ENCODE measurements at places on chromosomes 2 and 18.

DNA sequence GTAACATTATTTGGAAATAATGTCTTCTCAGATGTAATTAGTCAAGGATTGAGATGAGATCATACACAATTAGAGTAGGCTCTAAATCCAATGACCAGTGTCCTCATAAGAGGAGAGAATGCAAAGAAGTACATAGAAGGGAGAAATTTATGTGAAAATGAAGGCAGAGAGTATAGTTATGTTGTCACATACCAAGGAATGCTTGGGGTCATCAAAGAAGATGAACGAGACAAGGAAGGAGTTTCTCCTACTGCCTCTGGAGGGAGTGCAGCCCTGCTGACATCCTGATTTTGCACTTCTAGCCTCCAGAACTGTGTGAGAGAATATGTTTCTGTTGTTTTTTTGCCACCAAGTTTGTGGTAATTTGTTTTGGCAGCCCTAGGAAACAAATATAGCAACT, 100.1 kb downstream of the GALNT13 start:
- no peak for DNase-seq

- DNase-seq: no peak
These were observed 60.2 kb downstream of the PDE1A start for GRCh38 chr2:182366628-182367027.

DNA sequence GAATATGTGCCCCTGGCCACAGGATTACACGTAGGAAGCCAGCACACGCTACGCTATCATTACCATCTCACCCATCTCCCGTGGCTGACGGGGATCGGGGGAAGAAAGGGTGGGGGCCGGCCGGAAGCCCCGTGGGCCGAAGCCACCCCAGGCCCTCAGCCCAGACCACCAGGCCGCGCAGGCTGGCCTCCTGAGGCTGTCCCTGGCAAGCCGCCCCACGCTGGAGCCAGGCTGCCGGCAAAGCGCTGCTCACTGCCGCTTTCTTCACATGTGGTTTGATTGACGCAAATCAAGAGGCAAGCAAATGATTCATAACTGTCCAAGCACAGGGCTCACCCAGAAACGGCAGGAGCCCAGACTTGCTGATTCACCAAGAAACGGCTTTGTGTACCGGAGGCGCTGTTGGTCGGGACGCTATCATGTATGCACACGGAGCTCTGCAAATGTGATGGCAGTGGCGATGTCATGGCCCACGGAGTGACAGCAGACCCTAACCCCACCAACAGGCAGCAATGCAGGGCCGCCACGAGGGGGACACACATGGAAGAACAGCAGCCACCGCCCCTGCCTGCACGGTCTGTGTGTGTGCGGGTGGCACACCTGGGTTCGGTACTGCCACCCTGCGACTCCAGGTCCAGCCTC, 125.7 kb downstream of the HDAC4 start:
- peak; percentile 77 for DNase-seq

GRCh38 chr2:232292395-232293154, 86.0 kb upstream of the ALPP start:
- peak; percentile 32 for DNase-seq
